ENCODE measurements at places on chromosomes 7 and 10. TPM values are rescaled to one million over a fixed set of nuclear protein-coding genes. Genes with fewer than 3 reads are reported as not detected.
A peak's percentile ranks its signal among the peaks of the same experiment; 100 is the strongest.

DNA sequence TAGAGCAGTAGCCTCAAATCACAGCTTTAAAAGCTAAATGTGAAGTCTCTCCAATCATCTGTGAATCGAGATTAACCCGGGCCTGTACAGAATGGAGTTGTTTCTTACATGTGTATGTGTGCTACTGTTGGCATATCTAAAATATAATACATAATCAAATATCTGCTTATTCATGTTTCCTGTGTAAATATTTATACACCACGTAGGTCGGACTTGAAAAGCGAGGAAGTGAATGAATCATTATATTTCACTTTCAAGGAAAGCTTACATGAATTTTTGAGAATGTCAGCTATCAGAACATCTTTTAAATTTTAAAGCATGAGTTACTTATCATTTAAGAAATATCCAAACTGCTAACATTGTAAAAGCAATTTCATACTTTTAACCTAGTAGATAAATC lies 233.3 kb downstream of the SLC25A13 start:
- H3K27ac ChIP-seq, result no peak overlapping the region
- no peak for DNase-seq
- H3K4me3 ChIP-seq, result no peak overlapping the region

DNA sequence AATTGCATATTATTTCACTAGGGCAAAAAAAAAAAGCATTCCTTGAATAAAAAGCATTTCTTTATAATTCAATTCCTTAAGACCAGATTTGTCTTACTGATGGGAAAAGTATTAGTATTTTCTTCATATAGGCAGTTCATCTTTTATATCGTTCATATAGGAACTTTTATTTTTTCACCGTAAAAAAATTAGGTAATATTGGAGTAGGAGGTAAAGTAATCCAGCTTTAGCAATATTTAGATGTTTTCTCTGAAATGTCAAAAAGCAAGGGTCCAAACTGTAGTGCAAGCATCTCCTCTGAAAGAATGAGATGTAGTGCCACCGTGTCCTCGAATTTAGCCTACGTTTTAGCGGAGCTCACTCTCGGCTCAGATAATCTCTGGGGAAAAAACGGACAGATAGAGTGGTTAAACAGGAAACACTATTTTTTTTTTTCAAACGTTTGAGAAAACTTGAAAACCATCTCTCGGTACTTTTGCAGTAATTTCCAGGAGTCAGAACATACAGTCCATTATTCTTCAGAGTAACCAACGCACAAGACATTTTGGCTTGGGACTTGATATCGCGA lies 5.5 kb upstream of the SPAG6 start:
- H3K4me3 ChIP-seq, result peak overlapping the region; percentile 88
- H3K4me1 ChIP-seq, result peaks cover 14% of the 10 kb centered on the region
- no peaks in the 10 kb centered on the region for H3K36me3 ChIP-seq
- no peak for DNase-seq
- H3K27me3 ChIP-seq, result peaks cover 70% of the 10 kb centered on the region

- H3K36me3 ChIP-seq, result peaks cover 6% of the 10 kb centered on the region
- H3K4me3 ChIP-seq, result no peak overlapping the region
- peaks cover 21% of the 10 kb centered on the region for H3K4me1 ChIP-seq
- DNase-seq, result no peak
- no peak overlapping the region for H3K27ac ChIP-seq
- H3K27me3 ChIP-seq, result no peaks in the 10 kb centered on the region
Observed at GRCh38 chr7:130974169-130974568, 240.2 kb upstream of the KLF14 start.

OR2A1 gene
- total RNA-seq, result not detected

CTBP2 gene
- total RNA-seq, result 62.8 TPM

GRCh38 chr10:133307776-133308420 lies 774 bp downstream of the TUBGCP2 start:
- peaks cover 19% of the 10 kb centered on the region for H3K36me3 ChIP-seq
- peak overlapping the region; percentile 97 for H3K27ac ChIP-seq
- peaks cover 7% of the 10 kb centered on the region for H3K4me1 ChIP-seq
- H3K27me3 ChIP-seq, result no peaks in the 10 kb centered on the region
- DNase-seq, result no peak

DNA sequence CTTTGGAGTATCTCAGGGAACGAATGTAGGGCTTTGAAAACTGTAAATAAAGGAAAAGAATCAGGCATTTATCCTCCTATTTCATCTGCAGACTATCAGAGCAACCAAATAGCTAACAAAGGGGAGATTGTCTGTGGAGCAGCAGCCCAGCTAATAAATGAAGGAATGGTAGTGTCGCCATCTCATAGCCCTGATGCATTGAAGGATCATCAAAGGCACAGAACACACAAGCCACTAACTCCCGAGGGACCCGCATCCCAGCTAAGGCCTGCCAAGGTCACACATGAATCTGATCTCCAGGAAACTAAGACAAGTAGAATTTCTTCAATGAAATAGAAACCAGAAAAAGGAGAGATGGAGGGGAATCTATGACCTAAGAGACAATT lies 38.2 kb downstream of the CALML5 start:
- no peaks in the 10 kb centered on the region for H3K27me3 ChIP-seq
- peaks cover 6% of the 10 kb centered on the region for H3K4me1 ChIP-seq
- H3K27ac ChIP-seq, result no peak overlapping the region
- peaks cover 32% of the 10 kb centered on the region for H3K36me3 ChIP-seq
- no peak for DNase-seq

DNA sequence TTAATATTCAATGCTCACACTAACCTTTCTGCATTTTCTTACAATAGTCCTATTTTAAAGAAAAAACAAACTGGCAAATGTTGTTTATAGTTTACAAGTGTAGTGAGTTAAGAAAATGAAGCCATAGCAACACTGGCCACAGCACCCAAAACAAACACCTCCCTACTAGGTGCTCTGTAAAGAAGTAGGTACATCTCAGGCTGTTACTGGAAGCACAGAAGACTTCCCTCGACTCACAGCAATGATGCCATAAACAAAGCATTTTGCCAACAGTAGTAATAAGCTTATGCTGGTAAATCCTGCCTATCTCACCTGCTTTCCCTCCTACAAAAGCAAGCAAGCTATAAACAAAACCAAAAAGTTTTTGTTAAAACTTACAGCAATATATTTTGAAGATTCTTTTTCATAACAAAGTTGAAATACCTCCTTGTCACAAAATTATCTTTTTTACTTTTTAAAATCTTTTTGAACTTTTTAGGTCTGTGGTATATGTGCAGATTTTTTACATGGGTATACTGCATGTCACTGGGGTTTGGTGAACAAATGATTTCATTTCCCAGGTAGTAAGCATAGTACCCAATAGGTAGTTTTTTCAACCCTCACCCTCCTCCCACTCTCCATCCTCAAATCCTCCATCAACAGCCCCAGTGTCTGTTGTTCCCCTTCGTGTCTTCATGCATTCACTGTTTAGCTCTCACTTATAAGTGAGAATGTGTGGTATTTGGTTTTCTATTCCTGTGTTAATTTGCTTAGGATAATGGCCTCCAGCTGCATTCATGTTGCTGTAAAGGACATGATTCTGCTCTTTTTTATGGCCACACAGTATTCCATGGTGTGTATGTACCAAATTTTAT lies 28.4 kb downstream of the COA1 start:
- H3K4me3 ChIP-seq, result no peak overlapping the region
- H3K27me3 ChIP-seq, result no peaks in the 10 kb centered on the region

SPDYE1 gene
- not detected for total RNA-seq

TMEM213 gene
- not detected for total RNA-seq

SLC26A4 gene
- 0.81 TPM for total RNA-seq

DNA sequence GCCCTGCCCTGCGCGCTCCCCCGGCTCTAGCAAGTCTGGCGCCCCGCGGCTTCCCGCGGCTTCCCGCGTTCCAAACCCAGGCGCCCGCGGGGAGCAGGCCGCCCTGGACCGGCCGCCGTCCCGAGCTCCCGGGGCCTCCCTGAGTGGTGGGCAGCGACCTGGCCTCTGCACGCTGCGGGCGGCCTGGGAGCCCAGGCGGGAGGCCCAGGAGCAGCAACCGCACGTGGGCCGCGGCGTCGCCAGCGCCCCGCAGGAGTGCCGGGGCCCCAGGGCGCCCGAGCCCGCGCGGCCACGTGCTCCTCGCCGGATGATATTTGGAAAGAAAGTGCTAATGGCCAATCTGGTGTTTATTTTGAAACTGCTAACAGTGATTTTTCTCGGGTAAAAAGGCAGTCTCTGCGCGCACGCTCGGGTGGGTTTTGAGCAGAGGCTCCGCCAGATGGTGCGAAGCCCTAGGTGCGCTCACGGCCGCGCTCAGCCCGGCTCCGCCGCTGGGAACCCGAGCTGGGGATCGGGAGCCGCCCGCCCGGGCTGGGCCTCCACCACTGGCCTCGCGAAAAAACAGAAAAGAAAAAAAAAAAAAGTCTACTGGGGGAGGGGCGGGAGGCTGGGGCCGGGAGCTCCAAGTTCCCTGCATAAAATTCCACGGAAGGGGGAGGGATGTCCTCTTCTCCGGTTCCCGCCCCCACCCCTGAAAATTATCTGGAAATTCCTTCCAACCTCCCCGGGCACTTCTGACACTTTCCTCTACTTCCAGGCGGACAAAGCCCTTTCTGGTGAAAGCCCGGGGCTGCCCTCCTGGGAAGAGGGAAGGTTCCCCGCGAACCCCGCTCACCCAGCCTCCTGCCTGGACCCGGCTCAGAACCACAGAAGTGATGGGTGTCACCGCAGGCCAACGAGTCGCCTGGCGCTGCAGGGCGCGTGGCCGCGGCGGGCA lies 4.3 kb downstream of the EBF3 start:
- H3K27me3 ChIP-seq, result peaks cover 12% of the 10 kb centered on the region
- peak overlapping the region; percentile 20 for H3K27ac ChIP-seq
- peaks cover 15% of the 10 kb centered on the region for H3K4me1 ChIP-seq
- DNase-seq, result no peak
- peak overlapping the region; percentile 56 for H3K4me3 ChIP-seq
- no peaks in the 10 kb centered on the region for H3K36me3 ChIP-seq

- DNase-seq, result no peak
- H3K27me3 ChIP-seq, result no peaks in the 10 kb centered on the region
- H3K4me1 ChIP-seq, result peaks cover 9% of the 10 kb centered on the region
- no peak overlapping the region for H3K4me3 ChIP-seq
- no peaks in the 10 kb centered on the region for H3K36me3 ChIP-seq
Observed at GRCh38 chr10:90289037-90289436, 568.8 kb downstream of the HTR7 start.

MRLN gene
- not detected for total RNA-seq

STK31 gene
- total RNA-seq, result 0.92 TPM

DNA sequence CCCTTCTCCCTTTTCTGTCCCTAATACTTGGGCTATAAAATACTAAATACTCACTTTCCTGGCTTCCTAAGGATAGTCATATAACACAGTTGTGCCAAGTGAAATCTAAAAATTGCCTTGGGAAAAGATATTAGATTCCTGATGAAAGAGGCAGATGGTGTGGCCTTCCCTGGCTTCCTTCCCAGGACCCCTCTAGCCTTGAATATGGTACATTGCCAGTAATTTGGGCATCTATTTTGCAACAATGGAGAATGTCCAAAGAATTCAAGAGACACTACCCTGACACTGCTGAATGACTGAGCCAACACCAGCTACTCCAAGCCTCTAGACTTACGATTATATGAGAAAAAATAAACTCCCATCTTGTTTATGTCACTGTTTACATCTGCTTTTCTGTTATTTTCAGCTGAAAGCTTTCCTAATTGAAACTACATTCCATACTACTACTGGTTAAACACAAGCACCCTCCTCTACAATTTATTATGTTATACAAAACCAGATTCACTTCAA lies 17.9 kb downstream of the COPG2 start:
- peaks cover 5% of the 10 kb centered on the region for H3K36me3 ChIP-seq
- no peaks in the 10 kb centered on the region for H3K27me3 ChIP-seq
- H3K4me3 ChIP-seq, result no peak overlapping the region
- no peak for DNase-seq

DNA sequence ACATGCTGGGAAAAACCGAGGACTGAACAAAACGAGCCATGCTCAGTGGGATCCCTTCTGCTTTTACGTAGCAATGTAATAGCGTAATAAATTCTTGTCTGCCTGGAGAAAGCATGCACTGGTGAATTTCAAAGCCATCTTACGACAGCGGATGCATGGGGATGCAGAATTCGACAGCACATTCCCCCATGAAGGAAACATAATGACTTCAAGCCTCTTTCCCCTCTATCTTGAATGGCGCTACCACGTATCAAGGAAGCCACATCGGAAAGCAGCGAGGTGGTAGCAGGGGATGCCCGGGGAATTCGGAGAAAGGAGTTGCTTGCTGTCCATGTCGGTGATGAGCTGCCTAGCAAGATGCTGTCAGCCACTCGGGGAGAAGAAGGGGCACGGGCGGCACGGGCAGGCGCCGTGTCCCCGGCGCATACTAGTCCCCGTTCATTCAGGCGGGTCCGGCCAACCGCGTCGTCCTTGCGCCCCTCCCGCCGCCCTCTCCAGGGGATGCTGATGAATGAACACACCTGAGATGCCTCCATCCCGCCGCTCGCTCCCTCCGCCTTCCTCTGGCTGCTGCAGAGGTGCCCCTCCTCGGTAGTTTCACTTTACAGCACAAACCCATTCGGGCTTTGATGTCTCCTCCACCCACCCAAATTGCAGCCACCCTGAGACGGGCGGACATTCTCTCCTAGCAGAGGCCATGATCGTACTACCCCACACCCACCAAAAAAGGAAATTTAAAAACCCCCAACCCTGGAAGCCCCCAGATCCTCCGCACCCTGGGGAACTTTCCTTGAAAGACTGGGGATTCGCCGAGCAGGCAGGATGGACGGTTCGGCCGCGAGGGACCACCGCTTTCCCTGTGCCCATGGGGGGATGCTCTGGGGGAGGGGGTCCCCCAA lies 644 bp downstream of the SORBS1 start:
- DNase-seq, result no peak
- peak overlapping the region; percentile 93 for H3K27ac ChIP-seq
- H3K4me3 ChIP-seq, result peak overlapping the region; percentile 77
- peaks cover 16% of the 10 kb centered on the region for H3K4me1 ChIP-seq
- H3K27me3 ChIP-seq, result no peaks in the 10 kb centered on the region

GRCh38 chr7:146788008-146788407 lies 671.4 kb downstream of the CNTNAP2 start:
- no peak overlapping the region for H3K4me3 ChIP-seq
- H3K4me1 ChIP-seq, result no peaks in the 10 kb centered on the region
- DNase-seq, result no peak
- H3K36me3 ChIP-seq, result no peaks in the 10 kb centered on the region
- no peaks in the 10 kb centered on the region for H3K27me3 ChIP-seq

COG5 gene
- 52.5 TPM for total RNA-seq

EBF3 gene
- total RNA-seq, result 3.6 TPM

DNA sequence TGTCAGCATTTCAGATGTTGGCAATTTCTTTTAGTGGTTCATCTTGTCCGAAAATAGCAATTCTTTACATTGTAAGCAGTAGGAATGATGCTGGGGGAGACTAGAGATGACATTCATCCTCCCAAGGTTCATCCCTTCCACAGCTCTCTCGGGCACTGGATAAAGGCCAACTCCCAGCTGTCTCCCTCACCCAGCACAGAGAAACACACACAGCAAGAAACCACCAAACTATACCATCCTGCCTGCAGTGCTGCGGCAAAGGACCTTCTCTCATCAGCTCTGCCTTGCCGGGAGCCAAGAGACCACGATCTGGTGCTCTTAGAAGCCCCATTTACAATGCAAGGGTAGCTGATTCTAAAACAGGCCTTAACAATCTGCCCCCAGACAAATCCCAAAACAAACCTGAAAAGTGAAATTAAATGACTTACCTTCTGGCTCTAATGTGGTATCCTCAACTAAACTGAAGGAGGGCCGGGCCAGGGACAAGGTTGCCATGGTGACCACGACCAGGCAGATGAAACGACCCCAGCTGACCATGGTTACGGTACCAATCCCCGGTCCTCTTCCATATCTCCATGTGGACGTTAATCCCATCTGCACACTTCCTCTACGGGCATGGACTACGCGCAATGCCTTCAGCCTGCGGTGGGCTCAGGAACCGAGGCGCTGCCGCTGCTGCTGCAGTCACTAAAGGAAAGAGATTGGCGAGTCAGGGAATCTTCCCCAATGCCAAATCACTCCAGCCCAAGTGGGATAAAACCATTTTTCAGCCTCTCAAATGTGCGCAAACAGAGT lies 4.8 kb downstream of the FGFR2 start:
- H3K27ac ChIP-seq, result no peak overlapping the region
- no peaks in the 10 kb centered on the region for H3K36me3 ChIP-seq
- H3K4me1 ChIP-seq, result no peaks in the 10 kb centered on the region
- H3K4me3 ChIP-seq, result no peak overlapping the region
- DNase-seq, result no peak

Measured in thoracic aorta (tissue), 2 donors.